Renal cortical epithelial cell (primary cell): ENCODE measurements at places on chromosomes 7 and 10. TPM values are rescaled to one million over a fixed set of nuclear protein-coding genes. Genes with fewer than 3 reads are reported as not detected.

DNA sequence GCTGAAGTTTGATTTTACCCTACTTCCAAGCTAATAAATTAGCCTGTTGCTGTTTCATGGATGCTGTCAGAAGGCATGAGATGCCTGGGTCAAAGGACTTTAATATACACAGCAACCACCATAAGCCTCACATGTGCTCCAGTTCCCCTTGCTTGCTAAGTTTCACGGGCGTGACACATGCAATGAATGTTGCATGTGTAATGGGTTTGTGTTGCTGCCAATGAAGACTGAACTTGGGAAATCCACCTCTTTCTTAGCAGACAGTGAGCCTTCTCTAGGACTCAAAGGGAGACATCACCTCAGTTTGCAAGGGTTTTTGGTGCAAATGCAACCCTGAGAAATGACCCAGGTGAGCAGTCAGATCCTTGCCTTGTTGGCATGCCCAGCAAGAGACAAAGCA is 505.5 kb upstream of the PODXL start:
- no peak for DNase-seq

TRIM50 gene
- total RNA-seq = 0.05 TPM in 1 of 2 replicates, not detected in the other

DNA sequence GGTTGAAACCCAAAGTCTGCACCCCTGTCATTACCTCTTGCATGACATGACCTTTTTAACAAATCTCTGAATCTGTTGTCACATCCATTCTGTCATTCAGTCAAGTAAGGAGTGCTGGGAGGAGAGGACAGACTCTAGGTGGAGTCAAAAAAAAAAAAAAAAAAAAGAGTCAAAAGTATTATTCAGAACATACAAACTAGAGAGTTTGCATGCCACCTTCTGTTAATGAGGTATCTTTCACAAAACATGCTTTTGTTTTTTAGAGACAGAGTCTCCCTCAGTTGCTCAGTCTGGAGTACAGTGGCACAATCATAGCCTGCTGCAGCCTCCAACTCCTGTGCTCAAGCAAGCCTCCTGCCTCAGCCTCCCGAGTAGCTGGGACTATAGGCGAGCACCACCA is 81.6 kb upstream of the ARMC3 start:
- DNase-seq = no peak

TNRC18 gene
- 9.9 and 91.0 TPM in 2 replicates for total RNA-seq

DNA sequence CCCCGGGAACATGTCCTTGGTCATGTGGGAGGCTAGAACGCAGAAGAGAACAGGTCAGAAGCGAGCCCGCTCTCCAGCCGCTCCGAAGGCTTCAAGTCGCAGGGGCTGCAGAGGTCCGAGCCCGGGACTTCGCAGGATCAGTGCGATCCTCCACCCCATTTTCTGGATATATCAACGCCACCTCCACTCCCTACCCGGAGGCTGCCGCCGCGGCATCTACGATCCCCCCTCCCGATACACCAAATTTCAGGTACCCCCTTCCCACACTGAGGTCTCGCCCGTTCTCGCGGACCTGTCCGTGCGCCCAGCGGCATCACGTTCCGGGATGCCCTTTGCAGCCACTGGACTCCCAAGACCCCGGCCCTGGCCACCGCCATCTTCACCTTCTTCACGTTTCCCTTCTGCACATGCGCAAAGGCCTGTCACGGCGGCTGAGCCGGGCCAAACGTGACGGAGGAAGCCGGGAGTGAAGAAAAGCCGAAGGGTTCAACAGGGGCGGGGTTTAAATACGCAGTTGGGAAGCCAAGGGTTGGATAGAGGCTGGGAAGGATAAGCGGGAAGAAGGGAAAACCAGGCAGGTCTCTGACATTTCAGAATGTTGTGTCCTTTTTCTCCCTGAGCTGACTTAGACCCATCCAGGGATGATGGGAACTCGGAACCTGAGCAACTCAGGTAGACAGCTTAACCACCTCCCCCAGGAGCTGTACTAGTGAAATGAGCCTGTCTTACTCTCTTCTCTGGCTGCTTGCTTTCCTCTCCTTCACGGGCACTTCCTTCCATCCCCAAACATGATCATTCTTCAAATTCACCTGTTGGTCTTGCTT is at the start of gene NDUFB8:
TSS of gene NDUFB8 (minus strand) at position 397 of the 824 bp plus-strand sequence. CDS start at position 377, 20 bp downstream.
- peak; percentile 71 for DNase-seq

IRF5 gene
- 5.4 and 7.7 TPM in 2 replicates for total RNA-seq

GRCh38 chr7:148042935-148043631 is 547.5 kb upstream of the C7orf33 start:
- DNase-seq = no peak
